ENCODE measurements at places on chromosomes 1 and 21.

GRCh38 chr1:228454238-228454637, 32.9 kb upstream of the RNF187 start:
- no peak for DNase-seq

DNA sequence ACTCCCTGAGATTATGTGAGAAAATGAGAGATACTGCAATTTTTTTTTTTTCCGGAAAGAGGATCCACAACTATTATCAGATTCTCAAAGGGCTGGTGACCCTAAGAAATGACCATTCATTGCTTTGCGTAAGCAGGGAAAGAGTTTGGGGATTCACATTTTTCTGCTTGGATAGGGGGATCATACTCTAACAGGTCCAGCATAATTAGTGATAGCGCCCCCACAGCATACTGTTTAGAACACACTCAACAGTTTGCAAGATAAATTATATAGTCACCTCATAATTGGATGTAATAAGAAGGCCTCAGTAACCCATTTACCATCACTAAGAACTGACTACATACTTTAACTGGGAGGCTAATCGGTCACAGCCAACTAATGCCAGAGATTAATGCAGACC, 1.9 kb downstream of the CCT3 start:
- DNase-seq: no peak

DNA sequence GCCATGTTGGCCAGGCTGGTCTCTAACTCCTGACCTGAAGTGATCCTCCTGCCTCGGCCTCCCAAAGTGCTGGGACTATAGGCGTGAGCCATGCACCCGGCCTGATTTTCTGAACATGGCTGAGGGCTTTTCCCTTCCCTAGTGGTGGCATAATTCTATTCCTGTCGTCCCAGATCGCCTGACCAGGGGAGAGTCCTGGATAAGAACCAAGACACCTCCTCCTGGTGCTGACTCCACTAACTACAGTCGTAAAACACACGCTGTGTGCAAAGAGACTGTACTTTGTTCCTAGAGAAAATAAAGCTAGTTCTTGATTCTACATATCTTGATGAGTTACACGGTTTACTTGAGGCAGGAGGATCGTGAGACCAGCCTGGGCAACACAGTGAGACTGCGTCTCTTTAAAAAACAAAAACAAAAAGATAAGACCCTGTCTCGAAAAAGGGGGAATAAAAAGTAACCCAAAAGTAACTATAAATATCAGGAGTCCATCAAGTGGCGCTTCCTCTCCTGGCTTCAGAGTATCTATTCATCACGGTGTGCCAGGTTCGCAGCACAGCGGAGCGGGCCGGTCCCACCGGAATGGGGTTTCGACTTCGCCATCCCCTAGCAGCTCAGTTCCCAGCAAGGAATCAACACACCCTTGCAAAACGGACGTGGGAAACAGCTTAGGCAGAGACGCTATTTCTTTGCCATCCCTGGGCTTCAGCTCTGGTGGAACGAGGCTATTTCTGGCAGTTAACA, 973 bp downstream of the SDF4 start:
- peak; percentile 74 for DNase-seq

- no peak for DNase-seq
These were observed 168.4 kb downstream of the RERE start for GRCh38 chr1:8649027-8649426.

DNA sequence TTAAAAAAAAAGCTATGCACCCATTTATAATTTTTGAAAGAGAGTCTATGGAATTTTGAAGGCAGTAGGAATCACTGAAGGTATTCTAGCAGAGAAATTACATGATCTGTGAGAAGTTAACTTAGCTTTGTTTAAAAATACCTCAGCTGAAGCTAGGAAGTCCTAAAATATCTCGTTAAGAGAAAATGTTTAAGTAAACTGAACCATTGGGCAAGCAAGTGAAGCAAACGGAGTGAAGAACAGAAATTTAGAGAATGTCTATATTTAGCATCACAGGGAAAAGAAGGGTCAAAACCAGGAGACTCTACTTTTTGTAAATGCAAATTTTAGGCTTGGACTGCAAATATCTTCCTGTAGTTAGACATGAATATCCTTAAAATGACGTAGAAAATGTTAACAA, 230.8 kb downstream of the HMCN1 start:
- no peak for DNase-seq

GRCh38 chr1:17392199-17392740, 20.3 kb downstream of the PADI6 start:
- no peak for DNase-seq

DNA sequence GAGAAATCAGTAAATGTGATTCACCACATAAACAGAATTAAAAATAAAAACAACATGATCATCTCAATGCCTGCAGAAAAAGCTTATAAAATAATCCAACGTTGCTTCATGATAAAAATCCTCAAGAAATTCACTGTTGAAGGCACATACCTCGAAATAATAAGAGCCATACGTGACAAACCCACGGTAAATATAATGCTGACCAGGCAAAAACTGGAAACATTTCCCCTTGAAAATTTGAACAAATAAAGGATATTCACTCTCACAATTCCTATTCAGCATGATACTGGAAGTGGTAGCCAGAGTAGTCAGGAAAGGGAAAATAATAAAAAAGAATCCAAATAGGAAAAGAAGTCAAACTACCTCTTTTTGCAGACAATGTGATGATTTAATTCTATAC, 148.8 kb downstream of the BRINP3 start:
- DNase-seq: no peak

DNA sequence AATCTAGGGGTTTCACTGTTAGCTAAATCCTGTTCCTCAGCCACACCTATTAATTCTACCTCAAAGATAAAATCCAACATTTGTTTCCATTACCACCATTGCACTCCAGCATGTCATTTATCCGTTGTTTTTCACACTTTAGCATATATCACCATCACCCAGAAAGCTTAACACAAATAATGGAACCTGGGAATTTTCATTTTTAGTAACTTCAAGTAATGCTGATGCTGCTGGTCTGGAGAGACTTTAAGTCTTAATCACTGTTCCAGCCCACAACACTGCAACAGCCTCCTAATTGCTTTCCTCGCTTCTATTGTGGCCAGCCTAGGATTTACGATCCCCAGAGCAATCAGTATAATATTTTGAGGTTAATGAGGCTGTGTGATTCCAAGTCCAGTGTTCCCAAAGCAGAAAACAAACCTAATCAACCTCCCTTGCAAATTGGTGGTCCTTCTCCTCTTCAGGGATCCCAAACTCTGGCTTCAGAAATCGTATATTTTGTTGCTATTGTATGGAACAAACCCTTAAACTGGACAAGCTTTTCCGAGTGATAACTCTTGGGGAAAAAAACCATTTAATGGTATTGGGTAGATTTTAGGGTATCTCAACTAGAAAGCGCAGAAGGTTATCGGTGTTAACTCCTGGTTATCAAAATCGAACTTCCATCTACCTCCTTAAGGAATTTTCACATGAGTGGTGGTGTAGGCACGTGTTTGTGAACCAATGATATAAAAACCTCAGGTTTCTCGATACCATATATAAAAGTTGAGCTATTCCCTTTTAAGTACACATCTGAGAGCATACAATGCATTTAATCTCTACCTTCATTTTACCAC, 50.0 kb upstream of the BOLA1 start:
- no peak for DNase-seq

DNA sequence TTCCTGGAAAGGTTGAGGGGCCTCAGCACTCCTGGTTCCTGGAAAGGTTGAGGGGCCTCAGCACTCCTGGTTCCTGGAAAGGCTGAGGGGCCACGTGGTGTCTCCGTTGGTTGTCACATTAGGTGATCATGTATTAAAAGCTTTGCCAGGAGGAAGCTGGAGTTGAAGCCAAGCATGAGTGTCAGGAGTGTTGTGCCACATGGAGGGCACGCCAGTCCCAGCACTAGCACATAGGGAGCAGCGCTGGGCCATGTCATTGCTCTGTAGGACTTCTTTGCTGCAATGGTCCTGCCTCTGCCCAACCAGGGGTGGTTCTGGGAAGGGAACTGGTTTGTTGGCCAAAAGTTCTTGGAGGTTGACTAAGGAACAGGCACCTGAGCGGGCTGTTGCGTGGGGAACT, 13.3 kb downstream of the ATP5PO start:
- DNase-seq: no peak

DNA sequence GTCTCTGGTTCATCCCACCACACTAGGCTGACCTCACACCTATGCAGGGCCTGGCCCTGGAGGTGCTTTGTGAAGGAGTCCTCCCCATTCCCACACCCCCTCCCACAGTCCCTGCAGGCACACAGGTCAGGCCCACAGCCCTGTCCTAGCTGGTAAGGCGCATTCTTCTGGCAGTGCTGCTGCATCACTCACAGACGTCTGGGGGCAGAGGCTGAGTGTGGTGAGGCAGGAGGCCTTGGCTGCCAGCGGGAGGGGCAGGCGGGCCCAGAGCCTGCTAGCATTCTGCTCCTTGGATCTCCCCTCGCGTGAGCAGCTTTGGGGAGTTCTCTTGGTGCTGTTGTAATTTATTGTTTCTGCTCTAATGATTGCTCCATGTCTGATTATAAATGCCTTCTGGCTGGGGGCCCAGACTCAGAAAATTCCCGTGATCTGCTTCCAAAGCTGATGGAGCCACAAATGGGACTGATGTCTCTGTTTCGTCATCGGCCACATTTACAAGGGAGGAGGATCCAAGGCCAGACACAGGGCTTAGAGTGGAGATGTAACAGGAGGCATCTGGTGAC, 62.9 kb downstream of the TRABD2B start:
- DNase-seq: peak; percentile 34

GRCh38 chr1:37174876-37175275, 140.6 kb upstream of the GRIK3 start:
- DNase-seq: no peak

DNA sequence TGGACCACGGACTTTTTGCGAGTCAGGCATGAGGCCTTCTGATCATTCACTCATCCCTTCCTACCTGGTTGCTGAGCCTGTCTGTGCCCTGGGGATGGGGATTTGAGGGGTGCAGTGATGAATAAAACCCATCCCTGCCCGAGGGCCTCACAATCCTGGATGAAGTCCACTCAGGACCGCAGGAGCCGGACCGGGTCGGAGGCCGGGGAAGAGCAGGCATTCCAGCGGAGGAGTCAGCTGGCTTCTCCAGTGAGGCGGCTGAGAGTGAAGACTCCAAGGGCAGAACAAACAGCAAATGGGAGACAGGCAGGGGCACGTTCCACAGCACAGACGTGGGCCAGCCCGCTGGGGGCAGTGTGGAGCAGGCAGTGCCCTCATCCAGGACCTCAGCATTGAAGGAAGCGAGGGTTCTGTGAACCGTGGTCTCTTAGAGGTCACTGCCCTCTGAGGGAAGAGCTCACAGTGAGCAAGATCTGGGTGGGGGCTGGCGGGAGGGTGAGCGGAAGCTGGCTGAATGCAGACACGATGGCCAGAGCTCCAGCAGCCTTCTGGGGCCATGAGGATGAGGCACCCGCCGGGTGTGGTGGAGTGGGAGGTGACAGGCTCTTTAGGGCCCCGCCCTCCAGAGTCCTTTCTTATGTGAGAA, 10.9 kb upstream of the LRRC3 start:
- DNase-seq: no peak

DNA sequence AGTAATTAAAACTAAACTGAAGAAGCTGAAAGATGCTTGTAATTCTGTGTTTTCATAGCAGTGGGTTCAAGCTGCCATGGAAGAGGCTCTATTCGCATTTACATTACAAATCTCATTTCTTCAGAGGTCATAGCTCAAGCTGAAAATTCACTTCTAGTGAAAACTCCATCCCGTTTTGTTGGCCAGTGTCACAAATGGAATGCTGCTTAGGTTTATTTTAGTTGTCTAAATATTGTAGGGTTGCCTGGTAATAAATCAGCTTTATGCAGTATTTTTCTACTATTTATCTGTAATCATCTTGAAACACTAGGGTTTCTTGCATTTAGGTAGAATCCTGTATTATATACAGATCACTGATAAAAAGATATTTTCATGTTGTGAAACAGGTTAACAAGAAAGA, 240.6 kb downstream of the PTBP2 start:
- DNase-seq: no peak

- peak; percentile 48 for DNase-seq
These were observed 39.7 kb downstream of the CAPZB start for GRCh38 chr1:19445417-19446342.

- DNase-seq: peak; percentile 71
These were observed 24.2 kb upstream of the EYA3 start for GRCh38 chr1:28112388-28113241.

DNA sequence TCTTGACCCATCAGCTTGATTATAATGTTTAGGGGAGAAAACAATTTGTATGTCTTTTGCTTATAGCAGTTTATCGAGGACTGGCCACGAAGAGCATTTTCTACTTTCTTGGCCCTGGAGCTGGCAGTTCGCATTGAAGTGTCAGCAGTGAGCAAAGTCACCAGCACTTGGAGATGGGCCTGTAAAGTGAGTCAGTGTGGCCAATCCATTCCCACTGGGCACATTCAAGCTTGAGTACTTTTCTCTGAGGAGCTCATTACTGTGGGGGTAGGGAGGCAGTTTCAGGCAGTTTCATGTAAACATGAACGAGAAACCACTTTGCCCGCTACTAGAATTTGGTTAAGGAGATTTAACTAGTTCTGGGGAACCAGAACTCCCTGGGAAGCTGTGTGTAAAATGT, 164.8 kb downstream of the PRDM2 start:
- no peak for DNase-seq

GRCh38 chr1:42380586-42381279, at the start of gene RIMKLA:
TSS of gene RIMKLA (plus strand) at chr1:42380792. CDS start at chr1:42380935, 143 bp downstream.
- DNase-seq: peak; percentile 52

- no peak for DNase-seq
These were observed 91.6 kb downstream of the GLUL start for GRCh38 chr1:182299728-182300616.

DNA sequence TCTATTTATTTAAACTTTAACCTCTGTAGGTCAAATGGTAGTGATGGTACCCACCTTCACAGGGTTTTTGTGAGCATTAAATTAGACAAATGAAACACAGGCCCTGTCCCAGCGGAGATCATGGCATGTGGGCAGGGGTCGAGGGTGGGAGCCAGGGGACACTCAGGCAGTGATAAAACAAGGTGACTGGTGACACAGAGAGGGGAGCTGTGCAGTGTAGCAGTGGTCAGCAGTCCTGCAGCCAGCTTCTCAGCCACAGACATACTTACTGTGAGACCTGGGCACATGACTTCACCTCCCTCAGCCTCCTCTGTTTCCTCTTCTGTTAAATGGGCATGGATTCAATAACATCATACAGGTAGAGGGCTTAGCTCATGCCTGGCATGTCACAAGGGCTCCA, 44.9 kb downstream of the SRRM1 start:
- DNase-seq: no peak

DNA sequence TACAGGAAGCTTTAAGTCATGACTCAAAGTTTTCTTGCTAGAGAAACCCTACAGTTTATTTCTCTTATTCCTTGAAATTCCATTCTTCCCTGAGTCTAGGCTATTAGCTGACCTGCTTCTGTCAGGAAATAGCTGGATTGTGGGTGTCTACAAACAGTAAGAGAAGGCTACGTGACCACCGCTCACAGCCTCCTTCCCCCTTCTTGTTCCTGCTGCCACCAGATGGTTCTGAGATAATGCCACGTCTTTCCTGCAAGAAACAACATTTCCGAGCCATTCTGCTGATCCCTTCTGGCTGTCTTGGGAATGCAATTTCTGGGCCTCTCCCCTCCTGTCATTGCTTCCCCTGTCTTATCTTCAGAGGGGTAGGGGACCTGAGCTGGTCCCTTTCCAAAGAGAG, 128.9 kb upstream of the SGIP1 start:
- no peak for DNase-seq

- no peak for DNase-seq
These were observed 15.4 kb downstream of the TTLL10 start for GRCh38 chr1:1189111-1189510.
